Memory B cell (primary cell): ENCODE measurements at places on chromosomes 12 and 14.
A peak's percentile ranks its signal among the peaks of the same experiment; 100 is the strongest.

- H3K4me1 ChIP-seq, result peaks cover 4% of the 10 kb centered on the region
- no peak overlapping the region for H3K27ac ChIP-seq
- no peak overlapping the region for H3K4me3 ChIP-seq
- peaks cover 8% of the 10 kb centered on the region for H3K27me3 ChIP-seq
- no peaks in the 10 kb centered on the region for H3K36me3 ChIP-seq
Measured at GRCh38 chr12:55695349-55695748, 12.4 kb downstream of the ITGA7 start.

- H3K36me3 ChIP-seq, result no peaks in the 10 kb centered on the region
- no peak overlapping the region for H3K4me3 ChIP-seq
- DNase-seq, result no peak
- H3K4me1 ChIP-seq, result no peaks in the 10 kb centered on the region
Measured at GRCh38 chr12:75599061-75599460, 87.7 kb upstream of the KRR1 start.

DNA sequence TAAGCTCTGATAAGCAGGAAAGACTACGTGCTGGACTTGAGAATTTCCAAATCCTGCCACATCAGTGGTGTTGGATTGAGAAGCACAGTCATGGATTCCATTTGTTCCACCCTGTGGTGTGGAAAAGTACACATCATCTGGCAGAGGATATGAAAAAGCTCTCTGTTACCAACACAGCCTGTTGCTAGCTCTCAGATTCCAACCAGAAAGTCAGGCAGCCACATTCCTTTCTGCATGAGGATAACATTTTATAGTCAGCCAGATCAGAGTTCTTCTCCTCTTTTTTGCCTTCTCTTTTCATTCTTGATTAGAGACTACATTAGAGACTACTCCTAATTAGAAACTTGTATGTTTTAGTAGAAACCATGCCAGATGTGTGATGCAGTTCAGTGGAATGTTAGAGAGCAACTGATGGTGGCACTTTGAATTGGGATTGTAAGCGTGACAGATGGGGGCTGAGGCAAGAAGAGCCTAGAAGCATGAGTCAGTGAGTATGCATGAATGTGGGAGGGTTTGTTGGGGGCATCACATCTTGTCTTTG is 61.2 kb upstream of the STXBP6 start:
- no peaks in the 10 kb centered on the region for H3K4me1 ChIP-seq
- H3K27ac ChIP-seq, result no peak overlapping the region
- H3K27me3 ChIP-seq, result peaks cover 13% of the 10 kb centered on the region
- H3K4me3 ChIP-seq, result no peak overlapping the region
- DNase-seq, result no peak

- H3K4me1 ChIP-seq, result peaks cover 22% of the 10 kb centered on the region
- no peak overlapping the region for H3K4me3 ChIP-seq
- no peak overlapping the region for H3K27ac ChIP-seq
- H3K36me3 ChIP-seq, result peaks cover 7% of the 10 kb centered on the region
Measured at GRCh38 chr14:60654334-60654821, 5.1 kb upstream of the SIX1 start.

DNA sequence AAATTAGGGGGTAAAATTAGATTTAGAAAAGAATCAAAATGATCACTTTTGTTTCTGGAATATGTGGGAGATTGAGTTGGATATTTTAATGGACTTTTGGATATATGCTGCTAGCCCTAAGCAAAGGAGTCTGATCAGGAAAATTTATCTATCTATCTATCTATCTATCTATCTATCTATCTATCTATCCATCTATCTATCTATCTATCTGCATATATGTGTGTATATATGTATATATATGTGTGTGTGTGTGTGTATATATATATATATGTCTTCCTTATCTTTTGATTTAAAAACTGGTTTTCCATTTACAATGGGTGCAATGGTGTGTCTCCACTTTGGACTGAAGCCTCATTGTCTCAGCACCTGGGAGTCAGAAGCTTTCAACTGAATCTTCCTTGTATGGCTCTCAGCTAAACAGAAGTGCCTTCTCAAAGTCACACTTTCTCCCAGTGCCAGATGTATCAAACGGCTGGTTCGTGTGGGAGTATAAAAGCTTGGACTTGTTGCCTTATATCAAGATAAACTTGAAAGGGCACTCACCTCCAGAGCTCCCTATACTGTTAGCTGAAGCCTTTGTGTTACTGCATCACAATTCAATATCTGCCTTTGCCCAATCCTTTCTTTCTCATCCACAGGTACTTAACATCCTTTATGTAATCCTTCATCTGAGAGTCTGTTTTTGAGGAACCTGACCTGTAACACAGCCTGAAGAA is 31.6 kb upstream of the CD69 start:
- no peak overlapping the region for H3K4me3 ChIP-seq
- H3K36me3 ChIP-seq, result no peaks in the 10 kb centered on the region
- H3K4me1 ChIP-seq, result peaks cover 12% of the 10 kb centered on the region
- H3K27me3 ChIP-seq, result no peaks in the 10 kb centered on the region

DNA sequence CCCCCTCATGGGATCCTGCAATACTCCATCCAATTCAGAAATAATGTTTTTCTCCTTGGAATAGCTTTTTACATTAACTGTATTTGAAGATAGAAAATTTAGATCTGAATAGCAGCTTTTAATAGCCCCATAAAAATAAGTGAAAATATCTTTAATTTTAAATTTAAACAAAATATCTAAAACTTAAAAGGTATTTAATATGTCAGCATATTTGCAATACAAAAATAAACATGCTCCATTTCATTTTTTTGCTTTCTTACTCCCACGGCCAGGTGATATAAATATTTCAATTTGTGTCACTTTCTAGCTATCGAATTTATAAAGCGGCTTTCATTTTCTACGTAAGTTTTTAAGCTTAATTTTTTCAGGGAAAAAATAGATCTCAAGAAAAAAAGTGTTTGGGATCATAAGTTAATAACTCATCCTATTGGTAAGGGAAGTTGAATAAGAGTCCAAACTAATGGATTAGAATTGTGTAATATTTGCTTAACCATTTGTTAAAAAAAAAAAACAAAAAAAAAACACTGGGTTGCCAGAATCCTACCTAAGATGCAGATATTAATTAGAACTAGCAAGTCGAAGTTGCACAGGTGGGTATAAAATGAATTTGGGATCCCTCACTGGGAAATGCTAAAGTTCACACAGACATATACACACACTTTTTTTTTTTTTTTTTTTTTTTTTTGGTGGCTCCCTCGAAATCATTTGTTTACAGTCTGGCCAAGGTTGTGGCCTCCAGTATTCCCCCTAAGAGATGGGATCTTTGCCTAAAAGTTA is 47.6 kb downstream of the PPP2R5C start:
- DNase-seq, result no peak
- no peaks in the 10 kb centered on the region for H3K27me3 ChIP-seq
- H3K4me3 ChIP-seq, result peak overlapping the region; percentile 97
- peaks cover 16% of the 10 kb centered on the region for H3K36me3 ChIP-seq

- no peak overlapping the region for H3K4me3 ChIP-seq
- H3K36me3 ChIP-seq, result peaks cover 23% of the 10 kb centered on the region
- no peak overlapping the region for H3K27ac ChIP-seq
- H3K4me1 ChIP-seq, result no peaks in the 10 kb centered on the region
- H3K27me3 ChIP-seq, result no peaks in the 10 kb centered on the region
Measured at GRCh38 chr12:28378736-28379135, 188.5 kb downstream of the CCDC91 start.

DNA sequence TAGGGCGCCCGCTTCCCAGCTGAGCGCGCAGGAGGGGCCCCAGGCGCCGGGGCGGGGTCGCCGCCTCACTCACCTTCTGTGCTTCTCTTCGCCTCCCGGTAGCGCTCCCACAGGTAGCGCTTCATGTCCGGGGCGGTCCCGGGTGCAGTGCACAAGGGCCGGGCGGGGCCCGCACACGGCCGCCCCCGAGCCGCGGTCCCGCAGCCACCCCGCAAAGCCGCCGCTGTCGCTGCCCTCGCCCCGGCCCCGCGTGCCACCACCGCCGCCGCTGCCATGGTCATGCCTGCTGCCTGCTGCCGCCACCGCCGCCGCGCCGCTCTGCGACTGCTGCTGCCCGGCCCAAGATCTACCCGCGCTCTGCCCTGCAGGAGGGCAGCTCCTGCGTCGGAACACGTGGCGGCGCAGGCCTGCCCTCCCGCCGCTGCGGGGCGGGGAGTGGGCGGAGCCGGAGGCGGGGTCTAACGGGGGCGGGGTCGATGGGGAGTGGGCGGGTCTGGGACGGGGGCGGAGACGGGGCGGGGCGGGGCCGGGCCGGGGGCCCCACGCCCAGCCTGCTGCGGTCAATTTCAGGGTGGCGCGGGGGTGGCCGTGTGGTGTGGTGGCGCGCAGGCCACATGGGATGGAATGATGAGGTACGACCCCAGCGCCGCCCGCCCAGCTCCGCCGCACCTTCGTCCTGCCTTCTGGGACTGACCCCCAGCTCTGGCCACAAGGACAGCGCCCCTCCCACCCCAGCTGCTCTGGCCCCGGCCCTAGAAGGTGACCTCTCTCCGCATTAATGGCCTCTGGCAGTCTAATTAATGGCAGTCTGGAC is at the start of gene NT5DC3:
Gene NT5DC3, minus strand, starts transcription at position 359 of the 814 bp plus-strand sequence. Its CDS starts 78 bp downstream, at position 281.
- H3K4me3 ChIP-seq, result peak within 1 kb of the TSS; percentile 90
- peaks cover 14% of the 10 kb centered on the region for H3K4me1 ChIP-seq
- peak; percentile 82 for DNase-seq
- no peaks in the 10 kb centered on the region for H3K27me3 ChIP-seq
- peak within 1 kb of the TSS; percentile 73 for H3K27ac ChIP-seq

GRCh38 chr12:124388679-124389137 is 93.8 kb downstream of the RFLNA start:
- no peak for DNase-seq
- no peaks in the 10 kb centered on the region for H3K27me3 ChIP-seq
- H3K36me3 ChIP-seq, result no peaks in the 10 kb centered on the region

GRCh38 chr14:104134061-104134965 is 4.1 kb upstream of the KIF26A start:
- H3K4me1 ChIP-seq, result peaks cover 3% of the 10 kb centered on the region
- H3K36me3 ChIP-seq, result peaks cover 4% of the 10 kb centered on the region
- H3K27ac ChIP-seq, result no peak overlapping the region
- no peak for DNase-seq
- no peak overlapping the region for H3K4me3 ChIP-seq

DNA sequence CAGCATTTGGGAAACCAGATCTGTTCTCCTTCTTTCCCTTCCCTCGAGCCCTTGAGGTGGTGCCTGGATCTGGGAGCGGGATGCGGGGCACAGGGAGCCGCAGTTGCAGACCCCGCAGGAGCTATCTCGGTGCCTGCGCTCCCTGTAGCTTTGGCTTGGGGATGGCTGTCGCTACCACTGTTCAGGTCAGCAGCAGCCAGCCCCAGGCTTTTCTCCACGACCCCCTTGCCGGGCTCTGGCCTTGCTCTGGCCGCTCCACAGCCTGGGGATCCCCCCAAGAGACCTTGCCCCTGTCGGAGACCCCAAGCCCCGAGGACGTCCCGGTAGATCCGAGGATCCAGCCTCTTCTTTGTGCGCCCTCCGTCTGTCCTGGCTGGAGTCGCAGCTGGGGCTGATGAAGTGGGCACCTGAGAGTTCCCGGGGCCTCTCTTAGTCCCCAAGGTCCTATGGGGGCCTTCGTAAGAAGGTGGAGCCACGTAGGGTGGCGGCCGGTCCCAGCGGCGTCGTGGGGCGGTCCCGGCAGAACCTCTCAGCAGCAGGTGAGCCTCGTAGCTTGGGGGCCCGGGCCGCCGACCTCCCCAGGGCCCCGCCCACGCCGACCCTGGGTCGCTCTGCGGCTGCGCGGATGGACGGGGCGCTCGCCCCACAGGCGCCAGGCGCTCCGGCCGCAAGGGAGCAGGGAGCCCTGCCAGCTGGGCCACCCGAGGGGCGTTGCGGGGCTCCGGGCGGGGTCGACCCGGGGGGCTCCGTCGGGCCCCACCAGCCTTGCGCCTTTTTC is 1.3 kb downstream of the DDN start:
- peak overlapping the region; percentile 76 for H3K4me3 ChIP-seq
- peaks cover 29% of the 10 kb centered on the region for H3K4me1 ChIP-seq
- peak overlapping the region; percentile 89 for H3K27ac ChIP-seq
- peaks cover 24% of the 10 kb centered on the region for H3K27me3 ChIP-seq
- peaks cover 15% of the 10 kb centered on the region for H3K36me3 ChIP-seq

- no peaks in the 10 kb centered on the region for H3K36me3 ChIP-seq
- no peak for DNase-seq
- peaks cover 2% of the 10 kb centered on the region for H3K27me3 ChIP-seq
- no peaks in the 10 kb centered on the region for H3K4me1 ChIP-seq
- H3K27ac ChIP-seq, result no peak overlapping the region
Measured at GRCh38 chr12:40697566-40698259, 5.5 kb downstream of the CNTN1 start.

DNA sequence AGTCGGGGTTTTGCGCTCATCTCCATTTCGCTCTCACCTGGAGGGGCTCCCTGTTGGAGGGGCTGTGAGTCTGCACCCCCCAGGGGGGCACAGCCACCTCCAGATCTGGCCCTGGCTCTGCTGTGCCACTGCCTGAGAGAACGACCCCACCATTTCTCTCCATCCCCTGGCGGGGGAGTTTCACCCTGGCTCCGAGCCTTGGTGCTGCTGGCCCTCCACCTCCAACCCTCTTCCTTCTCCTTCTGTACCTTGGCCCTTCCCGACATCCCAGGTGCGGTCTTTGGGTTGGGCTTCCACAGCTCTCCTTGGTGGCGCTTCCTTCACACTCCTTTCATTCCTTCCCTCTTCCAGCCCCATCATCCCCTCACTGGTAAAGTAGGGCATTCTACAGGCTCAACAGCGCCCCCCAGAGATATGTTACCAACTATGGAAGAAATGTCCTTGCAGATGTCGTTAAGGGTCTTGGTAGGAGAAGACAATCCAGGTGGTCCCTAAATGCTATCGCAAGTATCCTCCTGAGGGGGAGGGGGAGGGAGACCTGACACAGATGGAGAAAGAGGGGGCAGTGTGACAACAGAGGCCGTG is 16.3 kb downstream of the SERPINA1 start:
- no peak overlapping the region for H3K4me3 ChIP-seq
- H3K4me1 ChIP-seq, result peaks cover 2% of the 10 kb centered on the region
- no peak for DNase-seq

GRCh38 chr14:101313268-101313667 is 248.0 kb upstream of the DIO3 start:
- H3K27me3 ChIP-seq, result peaks cover 2% of the 10 kb centered on the region
- no peaks in the 10 kb centered on the region for H3K4me1 ChIP-seq
- no peak overlapping the region for H3K4me3 ChIP-seq
- no peak overlapping the region for H3K27ac ChIP-seq

GRCh38 chr12:55428331-55429243 is 2.5 kb downstream of the OR6C76 start:
- H3K27me3 ChIP-seq, result peaks cover 4% of the 10 kb centered on the region
- no peak for DNase-seq
- H3K36me3 ChIP-seq, result peaks cover 2% of the 10 kb centered on the region
- no peaks in the 10 kb centered on the region for H3K4me1 ChIP-seq
- no peak overlapping the region for H3K4me3 ChIP-seq

DNA sequence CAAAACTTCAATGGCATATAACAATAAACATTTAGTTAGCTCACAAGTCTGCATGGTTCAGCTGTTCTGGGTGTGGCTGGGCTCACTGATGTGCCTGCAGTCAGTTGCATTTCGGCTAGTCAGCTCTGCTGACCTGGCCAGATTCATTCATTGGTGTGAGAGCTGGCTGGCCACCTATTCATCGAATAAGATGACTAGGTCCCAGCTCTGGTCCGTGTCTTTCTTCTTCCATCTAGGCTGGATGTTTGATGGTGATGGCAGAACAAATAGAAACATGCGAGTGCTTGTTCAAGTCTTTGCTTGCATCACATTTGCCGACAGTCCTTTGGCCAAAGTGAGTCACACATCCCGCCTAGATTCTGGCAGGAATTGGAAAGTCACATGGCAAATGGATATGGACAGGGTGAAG is 203.3 kb upstream of the CRY1 start:
- DNase-seq, result no peak
- H3K27me3 ChIP-seq, result peaks cover 10% of the 10 kb centered on the region
- peaks cover 3% of the 10 kb centered on the region for H3K4me1 ChIP-seq
- no peak overlapping the region for H3K27ac ChIP-seq
